NAMALWA (cell line): ENCODE measurements at places on chromosomes 16 and 17.

- peak; percentile 41 for DNase-seq
Measured at GRCh38 chr16:70576431-70577255, 53.0 kb downstream of the SF3B3 start.

DNA sequence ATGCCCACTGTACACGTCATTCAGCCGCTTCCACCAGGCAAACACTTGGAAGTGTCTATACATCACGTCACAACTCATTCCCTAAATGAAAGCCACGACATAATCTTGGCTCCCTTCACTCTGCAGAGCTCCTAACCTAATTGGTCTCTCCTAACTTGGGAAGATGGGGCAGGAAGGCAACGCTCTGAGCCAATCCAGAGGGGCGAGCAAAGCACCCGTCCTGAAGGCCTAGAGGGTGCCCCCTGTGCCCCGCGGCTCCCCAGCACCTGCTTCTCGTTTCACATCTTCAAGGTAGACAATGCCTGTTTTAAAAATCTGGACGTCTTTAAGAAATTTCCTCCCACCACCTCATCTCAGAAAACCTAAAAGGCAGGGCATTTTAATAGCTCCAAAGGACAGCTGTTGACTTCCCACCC lies 1.0 kb downstream of the CSNK2A2 start:
- DNase-seq: peak; percentile 30

- DNase-seq: no peak
Measured at GRCh38 chr16:27439271-27440018, 37.5 kb downstream of the IL21R start.

DNA sequence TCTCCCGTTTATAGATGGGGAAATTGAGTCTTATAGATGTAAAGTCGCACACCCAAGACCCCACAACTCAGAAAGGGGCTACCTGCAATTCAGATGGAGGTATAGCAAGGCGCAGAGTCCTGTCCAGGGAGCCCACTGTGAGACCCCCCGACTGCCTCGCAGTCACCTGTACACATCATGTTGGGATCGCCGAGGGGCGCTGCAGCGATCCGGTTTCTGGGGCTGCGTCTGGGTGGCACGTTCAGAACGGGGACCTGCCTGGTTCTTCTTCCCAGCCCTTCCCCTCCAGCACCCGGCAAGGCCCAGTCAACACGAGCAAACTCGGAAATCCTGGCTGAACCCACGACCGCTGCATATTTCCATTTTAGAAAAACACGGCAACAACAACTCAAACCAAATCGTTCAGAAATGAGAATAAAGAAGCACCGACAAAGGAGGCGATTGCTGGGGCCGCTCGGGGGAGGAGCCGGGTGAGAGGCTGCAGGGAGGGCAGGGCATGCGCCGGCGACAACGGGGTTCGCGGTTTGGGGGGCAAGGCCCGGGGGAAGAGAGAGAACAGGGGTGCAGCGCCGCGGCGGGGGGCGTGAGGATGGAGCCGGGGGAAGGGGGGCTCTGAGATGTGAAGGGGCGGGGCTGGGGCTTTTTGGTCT lies 643 bp downstream of the HSDL1 start:
- DNase-seq: peak; percentile 68

DNA sequence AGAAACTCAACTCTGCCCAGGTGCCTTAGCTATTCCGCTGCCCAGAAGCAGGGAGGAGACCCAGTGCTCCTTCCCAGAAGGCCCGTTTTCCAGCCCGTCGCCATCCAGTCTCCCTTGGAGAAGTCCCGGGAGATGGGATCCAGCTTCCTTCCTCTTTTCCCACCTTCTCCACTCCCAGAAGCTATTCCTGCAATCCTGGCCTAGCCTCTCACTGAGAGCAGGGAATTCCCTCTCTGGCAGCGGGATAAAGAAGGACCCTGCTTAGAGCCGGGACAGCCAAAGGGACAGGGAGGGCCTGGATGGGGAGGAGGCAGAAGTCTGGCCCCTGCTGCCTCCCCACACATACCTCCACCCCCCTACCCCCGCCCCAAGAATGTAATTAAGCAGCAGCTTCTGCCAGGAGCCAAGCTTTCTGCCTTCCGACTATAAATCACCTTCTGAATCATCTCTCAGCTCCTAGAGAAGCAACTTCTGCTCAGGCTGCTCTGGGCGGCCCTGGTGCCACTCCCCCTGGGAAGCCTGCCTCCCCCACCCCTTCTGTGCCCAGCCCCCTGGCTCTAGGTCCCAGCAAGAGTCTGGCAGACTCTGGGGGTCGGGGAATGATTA lies 6.4 kb downstream of the WNT3 start:
- no peak for DNase-seq

DNA sequence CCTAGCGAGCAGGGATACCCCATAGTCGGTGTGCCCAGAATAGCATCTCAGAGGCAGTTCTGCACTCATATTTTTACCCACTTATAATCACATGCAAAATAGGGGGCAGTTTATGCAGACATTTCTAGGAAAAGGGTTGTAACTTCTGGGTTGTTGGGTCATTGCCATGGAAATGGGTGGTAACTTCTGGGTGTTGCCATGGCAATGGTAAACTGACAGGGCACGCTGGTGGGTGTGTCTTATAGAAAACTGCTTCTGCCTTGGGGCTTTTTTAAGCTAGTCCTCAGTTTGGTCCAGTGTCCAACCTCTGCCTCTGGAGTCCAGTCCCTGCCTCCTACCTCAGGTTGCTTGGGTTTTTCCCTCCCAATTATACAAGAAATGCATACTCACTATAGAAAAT lies 7.4 kb upstream of the SPAG9 start:
- DNase-seq: peak; percentile 82

DNA sequence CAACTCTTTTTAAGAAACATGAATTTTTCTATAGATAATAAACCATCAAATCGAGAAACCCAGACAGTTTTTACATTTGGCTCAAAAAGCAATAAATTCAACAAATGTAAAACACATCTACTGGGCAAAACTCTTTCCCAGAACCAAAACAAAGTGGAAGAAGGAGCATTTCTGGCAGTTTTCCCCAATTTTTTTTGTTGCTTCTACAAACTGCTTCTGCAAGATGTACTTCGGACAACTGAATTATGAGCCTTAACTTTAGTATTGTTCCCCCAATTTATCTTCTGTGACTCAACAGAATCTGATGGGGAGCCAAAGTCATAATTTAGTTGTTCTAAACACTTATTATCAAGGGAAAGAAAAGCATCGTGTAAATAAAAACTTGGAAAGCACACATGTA lies 1047.2 kb downstream of the CDH11 start:
- DNase-seq: no peak

DNA sequence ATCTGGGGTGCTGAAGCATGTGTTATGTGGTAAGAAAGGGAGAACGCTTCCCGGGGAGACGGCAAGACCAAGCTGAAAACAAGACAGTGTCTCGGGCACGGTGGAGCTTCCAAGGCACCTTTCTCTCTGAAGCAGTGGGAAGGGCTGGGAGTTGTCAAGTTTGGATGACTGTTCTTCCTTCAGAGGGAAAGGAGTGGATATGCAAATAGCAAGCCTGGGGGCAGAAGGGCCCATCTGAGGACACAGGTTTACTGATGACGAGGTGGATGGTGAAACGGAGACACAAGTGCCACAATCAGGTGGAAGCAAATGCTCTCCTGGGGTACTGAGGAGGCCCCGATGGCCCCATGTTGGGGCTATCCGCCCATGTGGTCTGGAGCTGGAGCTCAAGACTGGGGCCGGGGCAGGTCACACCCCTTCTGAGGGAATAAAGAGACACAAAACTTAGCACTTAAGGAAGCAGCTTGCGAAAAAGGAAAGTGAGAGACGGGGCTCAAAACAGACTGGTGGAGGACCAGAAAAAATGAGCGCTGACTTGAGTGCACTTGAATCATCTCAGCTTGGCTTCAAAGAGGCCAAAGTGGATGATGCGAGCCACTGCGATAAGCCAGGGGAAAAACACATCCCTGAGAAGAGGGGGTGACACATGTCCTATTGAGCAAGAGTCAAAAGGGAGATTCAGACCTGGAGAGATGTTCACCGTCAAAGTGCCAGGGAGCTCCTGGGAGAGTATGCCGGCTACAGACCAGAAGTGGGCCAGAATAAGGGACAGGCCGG lies 34.8 kb upstream of the MTSS2 start:
- no peak for DNase-seq
